ENCODE measurements at places on chromosomes 11 and 22.

- no peak for DNase-seq
Measured at GRCh38 chr11:58958500-58958899, 19.2 kb downstream of the GLYATL1 start.

DNA sequence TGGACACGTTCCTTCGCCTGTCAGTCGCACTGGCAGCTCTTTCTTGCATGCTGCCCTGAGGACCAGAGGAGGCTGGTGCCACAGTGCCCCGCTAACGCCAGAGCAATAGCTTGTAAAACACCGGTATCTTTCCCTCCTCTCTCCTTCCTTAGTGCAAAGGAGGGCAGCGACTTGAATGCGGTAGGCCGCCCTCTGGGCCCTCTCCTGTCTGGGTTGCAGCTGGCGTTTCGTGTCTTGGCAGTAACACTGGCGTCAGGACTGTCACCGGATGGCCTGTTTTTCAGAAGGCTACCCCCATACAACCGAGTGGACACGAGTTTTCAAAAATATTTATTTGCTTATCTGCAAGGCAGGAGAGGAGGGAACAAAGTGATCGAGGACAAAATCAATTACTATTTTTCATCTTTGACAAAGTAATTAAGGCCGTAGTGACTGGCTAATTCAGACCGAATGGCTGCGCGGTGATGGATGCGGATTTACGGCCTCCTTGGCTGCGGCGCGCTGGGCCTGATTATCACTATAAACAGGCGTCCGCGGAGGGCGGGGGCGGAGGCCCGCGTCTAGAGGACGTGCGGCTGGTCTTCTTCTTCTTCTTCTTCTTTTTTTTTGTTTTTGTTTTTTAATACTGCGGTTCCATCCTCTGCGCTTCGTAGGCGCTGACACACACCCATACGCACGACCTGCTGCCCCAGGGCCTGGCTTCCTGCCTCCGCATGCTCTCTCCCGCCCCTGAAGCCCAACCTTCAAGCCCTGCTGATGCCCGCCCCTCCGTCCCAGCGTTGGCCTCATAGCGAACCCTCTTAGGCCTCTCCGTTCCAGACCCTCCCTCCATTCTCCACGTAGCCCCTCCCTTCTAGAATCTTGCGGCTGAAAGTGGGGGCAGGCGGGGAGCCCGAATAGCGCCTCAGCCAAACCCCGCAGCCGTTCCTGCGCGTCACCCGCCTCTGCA, 2.9 kb upstream of the SLC6A5 start:
- DNase-seq: no peak

GRCh38 chr22:27983361-27983791, 64.3 kb upstream of the PITPNB start:
- DNase-seq: no peak

GRCh38 chr11:30758012-30758411, 171.9 kb upstream of the MPPED2 start:
- DNase-seq: no peak

DNA sequence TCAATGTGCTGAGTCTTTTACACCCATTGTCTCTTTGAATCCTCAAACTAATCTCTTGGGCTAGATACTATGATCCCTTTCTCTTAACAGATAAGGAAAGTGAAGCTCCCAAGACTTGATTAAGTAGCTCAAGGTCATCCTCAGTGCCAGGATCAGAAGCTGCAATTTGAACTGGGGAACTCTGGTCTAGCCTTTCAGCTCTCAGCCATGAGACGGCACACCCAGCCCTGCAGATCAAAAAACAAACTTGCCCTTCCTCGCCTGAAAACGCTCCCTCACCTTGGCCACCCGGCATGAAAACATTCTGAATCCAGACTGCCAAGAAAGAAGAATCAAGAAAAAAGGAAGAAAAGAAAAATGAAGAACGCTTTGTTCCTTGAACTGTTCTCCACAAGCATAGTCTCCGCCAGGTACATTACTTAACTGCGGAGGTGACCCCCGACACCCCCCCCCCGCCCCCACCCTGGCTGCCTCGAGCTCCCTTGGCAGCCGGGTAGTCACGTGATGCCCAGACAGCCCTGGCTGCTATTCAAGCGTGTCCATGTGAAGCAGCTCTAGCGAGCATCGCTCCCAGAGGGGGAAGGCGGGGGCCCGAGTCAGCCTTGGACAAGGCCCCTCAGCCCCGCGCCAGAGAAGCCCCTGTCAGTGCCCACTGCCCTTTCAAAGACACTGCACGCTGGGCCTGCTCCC, 451.2 kb downstream of the MIAT start:
- no peak for DNase-seq

GRCh38 chr11:112467721-112468120, 207.1 kb upstream of the PLET1 start:
- no peak for DNase-seq

DNA sequence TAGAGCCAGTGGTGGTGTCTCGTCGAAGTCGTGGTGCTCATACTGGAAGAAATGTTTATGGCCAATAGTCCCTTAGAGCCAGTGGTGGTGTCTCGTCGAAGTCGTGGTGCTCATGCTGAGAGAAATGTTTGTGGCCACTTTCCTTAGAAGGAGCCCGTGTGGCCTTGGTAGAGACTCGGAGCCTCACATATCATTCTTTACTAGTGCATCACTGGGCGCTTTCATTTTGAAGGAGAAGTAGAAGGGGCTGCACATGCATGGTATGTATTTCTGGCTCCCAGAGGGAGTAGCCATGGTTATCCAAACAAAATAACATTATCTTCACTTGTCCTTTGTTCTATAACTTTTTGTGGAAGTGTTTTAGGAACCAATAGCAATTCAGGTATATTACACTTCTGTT, 69.5 kb downstream of the JAM3 start:
- DNase-seq: no peak

DNA sequence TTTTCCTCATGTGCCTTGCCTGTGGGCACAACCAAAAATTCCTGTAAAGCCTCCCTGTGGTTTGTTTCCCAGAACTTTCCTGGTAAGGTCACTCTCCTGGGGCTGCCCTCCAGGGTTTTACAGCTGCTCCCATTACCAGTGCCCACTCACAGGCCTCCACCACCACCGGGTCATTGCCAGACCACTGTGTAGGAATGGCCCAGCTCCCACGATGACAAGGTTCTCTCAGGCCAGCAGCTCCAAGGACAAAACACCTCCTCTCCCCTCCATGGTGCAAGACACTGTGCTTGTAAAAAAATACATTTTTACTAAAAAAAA, 96.1 kb upstream of the AKIP1 start:
- no peak for DNase-seq

DNA sequence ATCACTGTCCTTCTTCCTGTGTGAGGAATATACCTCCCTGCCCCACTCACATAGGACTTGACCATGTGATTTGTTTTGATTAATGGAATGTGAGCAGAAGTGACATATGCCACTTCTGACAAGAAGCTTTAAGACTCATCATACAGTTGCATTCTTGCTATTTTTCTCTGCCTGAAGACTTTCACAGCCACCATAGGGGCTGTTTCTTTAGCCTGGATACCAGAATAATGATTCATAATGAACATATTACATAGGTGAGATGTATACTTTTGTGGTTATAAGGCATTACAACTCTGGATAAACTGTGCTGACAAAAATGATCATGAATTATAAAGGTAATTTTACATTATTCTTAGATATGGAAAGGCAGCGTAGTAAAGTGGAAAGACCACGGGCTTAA, 798.0 kb downstream of the DLG2 start:
- no peak for DNase-seq

- DNase-seq: no peak
Measured at GRCh38 chr22:27134315-27134701, 476.9 kb downstream of the MIAT start.

DNA sequence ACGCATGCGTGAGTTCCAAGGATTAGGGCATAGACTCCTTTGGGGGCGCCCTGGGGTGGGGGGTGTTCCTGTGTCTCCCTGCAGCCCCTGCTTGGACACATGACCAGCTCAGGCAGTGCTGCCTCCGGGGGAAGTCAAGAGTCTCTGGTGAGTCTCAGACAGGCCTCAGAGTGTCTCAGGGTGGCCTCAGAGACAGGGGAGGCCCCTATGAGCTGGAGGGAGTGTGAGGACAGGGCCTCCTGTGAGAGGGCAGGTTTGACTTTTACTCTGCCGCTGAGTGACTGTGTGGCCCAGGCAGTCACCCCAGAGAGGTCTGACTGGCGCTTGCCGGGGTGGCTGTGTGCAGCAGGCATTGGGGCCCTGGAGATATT, 41.2 kb upstream of the KCNQ1OT1 start:
- DNase-seq: no peak

GRCh38 chr22:35863432-35863831, 145.8 kb downstream of the APOL5 start:
- DNase-seq: no peak

DNA sequence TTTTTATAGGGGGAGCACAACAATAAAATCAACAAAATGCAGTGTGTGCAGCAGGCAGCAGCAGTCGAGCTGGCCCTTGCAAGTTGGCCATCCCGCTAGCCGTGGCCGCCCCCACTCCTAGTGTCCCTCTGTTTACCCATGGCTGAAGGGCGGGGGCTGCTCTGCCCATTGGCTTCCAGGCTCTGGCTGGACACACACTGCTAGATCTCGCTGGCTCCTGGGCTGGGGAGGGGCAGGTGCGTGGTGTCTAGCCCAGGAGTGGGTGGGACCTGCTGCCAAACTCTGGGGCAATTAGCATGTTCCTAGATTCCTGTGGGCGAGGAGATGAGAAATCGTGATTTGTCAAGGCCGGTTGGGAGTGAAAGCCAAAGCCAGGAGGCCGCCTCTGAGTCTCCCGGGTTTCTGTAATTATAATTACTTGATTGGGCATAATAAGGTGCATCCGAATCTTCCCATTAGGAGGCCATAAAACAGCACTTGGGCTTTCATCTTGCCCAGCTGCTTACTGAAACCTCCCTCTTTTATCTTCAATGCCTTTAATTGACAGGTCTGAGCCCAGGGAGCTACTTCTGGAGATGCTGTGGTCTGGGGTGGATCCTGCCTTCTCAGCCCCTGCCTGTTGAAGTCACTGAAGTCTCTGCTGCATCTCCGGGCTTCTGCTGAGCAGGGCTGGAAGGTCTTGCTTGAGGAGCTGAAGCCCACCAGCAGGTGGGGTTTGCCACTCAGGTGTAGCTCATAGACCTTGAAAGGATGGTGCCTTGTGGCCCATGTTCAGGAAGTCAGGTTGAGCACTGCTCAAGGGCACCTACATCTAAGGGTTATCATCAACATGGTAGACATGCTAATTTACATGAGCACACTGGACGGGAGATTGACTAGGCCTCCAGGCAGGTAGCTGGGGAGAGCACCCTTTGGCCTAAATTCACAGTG, 44.5 kb upstream of the DKK3 start:
- no peak for DNase-seq

- no peak for DNase-seq
Measured at GRCh38 chr11:75155570-75156422, 4.9 kb downstream of the SLCO2B1 start.

- no peak for DNase-seq
Measured at GRCh38 chr22:22693531-22693884, 49.1 kb downstream of the GGTLC2 start.

- DNase-seq: no peak
Measured at GRCh38 chr22:40665312-40665711, 14.0 kb upstream of the MCHR1 start.

GRCh38 chr11:128451652-128452470, 135.5 kb downstream of the ETS1 start:
- no peak for DNase-seq

DNA sequence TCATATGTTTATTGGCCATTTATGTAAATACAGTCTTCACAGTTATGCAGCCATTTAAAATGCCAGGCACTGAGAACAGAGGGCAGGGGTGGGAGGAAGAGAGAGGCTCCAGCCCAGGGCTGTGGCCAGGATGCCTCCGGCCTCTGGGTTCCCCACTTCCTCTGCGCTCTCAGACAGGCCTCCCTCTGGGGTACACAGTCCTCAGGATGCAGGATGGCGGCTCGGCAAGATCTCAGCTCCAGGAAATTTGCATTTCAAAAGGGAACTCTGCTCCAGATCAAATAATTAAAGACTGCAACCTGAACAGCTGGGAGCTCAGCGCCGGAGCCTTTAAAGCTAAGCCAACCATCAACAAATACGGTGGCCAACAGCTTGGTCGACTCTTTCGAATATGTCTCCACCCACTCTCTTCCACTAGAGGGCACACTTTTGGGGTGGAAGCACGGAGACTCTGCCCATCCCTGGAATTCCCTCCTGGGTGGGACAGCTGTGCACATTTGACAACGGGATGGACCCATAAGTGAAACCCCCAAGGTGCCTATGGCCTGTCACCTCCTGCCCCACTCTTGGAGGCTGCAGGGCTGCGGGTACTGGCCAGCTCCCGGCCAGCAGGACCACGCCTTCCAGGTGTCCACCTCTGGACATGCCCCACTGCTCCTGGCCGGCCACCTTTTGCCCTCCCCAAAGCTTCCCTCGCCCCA, 1044.7 kb downstream of the BRD1 start:
- no peak for DNase-seq

DNA sequence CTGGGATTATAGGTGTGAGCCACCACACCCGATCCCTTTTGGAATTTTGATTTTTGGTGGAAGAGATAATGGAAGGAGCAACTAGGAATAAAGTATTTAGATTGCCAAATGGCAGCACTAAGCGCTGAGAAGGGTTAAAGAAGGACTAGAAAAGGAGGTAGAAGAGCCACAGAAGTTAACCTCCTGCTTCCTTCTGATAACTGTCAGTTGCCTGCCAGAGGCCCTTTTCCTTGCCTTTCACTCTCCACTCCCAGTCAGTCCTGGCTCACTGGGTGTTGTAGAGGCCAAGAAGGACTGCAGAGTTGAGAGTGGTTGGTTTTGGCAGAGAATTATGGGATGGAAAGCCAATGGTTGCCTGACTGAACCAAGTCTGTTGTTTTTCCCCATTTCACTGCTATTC, 19.3 kb downstream of the ZC3H12C start:
- no peak for DNase-seq

- no peak for DNase-seq
Measured at GRCh38 chr22:43128116-43128515, 15.1 kb downstream of the MCAT start.

GRCh38 chr22:35322126-35322525, 22.4 kb downstream of the TOM1 start:
- no peak for DNase-seq

GRCh38 chr22:30028731-30029130, 51.5 kb upstream of the HORMAD2 start:
- DNase-seq: no peak

DNA sequence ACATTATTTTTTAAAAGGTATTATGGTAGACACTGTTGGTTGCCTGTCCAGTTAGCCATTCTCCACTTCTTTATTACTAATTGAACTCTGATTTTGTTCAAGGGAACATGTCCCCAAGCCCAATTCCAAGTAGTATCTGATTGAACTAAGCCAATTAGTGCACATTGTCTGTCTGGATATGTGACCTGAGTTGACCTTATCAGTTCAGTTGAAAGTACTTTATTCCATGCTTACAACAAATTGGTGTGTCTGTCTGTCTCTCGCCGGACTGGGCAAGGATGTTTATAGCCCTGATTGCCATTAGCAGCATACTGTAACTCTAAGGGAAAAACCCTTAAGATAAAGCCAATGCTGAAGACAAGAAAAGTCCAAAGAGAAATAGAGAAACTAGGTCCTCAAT, 85.6 kb downstream of the INTS4 start:
- DNase-seq: no peak

DNA sequence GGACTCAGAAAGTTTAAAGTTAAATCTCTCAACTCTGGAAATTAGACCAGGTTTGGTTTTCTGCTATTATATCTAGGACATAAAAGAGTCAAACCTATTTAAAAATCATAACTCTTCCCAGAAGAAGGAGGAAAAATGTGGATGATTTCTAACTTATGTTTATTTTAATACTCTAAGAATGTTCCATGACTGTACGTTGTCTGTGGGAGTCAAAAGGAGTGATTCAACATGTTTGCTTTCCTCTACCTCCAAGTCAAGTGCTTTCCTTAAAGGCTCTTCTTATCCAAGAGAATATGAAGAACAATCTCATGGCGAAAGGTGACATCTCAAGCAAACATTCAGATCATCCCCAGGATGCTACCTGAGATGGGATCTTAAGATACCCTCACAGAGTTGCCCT, 21.6 kb downstream of the OR51E1 start:
- no peak for DNase-seq

All from activated effector memory CD4-positive, alpha-beta T cell treated with Interleukin-2 at 50 U/mL for 16 hours (primary cell).